ENCODE measurements at places on chromosomes 6 and 20.

GRCh38 chr6:92361990-92362389 lies 1057.4 kb downstream of the EPHA7 start:
- no peak for DNase-seq

DNA sequence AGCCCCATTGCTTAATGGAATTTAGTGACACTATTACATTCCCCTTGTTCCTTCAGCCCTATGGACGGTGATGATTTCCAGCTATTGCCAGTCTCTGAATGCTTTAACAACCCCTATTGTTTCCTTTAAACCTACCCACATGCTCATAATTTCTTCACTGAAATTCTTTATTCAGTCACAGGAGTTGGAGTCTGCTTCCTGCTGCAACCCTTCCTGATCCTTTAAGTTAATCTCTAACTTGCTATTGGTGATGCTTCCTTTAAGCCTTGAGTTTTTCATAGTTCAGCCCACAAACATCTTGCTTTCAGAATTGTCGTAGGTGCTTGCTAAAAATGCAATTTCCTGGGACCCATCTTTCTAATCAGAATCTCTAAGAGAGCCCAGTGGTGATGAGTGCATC lies 66.3 kb upstream of the TNFAIP3 start:
- no peak for DNase-seq

- no peak for DNase-seq
These were observed 22.4 kb downstream of the JAG1 start for GRCh38 chr20:10651227-10651990.

DNA sequence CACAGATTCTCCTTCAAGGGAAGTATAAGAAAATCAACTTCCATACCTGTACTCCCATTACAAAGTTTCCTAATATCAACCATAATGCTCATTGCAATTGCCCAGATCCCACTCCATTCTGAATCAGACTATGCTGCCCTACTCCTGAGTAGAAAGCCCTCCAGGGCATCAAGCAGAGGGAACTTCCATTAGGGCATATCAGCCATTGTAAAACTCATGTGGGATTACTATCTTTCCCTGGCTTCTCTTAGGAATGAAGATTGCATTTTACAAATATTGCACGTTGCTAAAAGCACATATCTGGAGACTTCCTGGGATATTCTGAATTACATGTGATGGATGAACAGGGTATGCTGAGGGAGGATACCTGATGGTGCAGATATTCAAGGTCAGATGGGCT lies 263.2 kb downstream of the FOXA2 start:
- DNase-seq: no peak

GRCh38 chr6:105884426-105884825 lies 201.7 kb upstream of the PRDM1 start:
- no peak for DNase-seq

DNA sequence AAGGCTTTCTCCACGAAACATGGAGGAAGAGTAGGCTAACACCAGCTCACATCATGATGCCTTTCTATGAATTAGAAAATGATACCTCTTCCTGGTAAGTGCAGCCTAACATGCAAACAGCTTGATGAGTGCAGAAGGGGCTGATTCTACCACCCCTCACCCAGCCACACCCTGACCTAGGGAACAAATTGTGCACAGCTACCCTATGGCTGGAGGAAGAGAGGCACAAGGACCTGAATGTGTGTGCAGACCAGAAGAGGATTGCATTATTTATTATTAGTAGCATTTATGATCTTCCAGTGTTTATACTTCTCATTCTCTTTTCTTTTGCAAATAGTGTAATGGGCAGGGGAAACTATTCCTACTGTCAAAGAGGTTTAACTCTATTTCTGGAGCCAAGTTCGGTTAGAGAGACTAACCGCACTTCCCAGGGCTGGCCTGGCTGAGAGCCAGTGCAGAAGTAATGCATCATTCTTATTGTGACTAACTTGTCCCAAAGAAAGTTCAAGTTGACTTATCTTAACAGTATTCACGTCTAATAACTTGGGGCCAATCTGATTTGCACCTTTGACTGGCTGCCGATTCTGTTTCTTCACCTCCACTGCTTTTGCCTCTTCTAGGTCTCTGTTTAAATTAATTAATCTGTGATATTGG lies 237.5 kb downstream of the CD83 start:
- DNase-seq: no peak

GRCh38 chr20:34175079-34175478 lies 63.0 kb upstream of the EIF2S2 start:
- no peak for DNase-seq

DNA sequence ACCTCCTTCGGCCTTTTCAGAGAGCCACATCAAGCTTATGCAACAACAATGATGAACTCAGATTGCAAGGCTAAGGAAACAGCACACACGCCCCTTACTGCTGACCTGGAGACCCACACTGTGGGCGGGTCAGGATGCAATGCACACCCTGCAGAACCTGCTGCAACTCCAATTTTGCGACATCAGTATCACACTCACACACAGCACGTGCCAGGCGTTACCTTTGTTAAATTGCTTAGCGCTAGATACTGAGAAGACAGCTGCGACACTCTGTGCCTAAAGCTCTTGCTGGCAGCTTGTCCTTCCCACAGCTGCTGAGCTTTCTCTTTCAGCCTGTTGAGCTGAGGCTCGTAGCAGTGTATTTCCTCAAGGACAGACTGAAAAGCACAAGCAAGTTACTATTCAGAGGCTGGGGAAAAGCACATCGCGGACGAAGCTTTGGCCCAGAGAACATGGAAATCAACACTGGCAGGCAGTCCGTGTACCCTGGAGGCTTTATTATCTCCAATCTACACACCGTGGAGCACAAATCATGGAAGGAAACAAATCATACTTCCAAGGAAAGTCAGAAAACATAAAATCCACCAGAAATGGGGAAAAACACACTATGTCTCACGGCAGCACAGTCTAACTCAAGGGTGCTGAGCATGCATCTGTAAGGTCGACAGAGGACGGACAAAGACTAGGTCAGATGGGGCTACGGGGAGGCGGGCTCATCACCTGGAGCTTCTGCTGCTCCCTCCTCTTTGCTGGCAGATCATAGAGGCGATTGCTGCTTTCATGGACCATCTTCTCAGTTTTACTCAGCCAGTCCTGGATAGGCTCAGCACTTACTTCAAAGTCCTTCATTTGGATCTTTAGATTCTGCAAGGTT lies 268.2 kb downstream of the SYNE1 start:
- DNase-seq: no peak

DNA sequence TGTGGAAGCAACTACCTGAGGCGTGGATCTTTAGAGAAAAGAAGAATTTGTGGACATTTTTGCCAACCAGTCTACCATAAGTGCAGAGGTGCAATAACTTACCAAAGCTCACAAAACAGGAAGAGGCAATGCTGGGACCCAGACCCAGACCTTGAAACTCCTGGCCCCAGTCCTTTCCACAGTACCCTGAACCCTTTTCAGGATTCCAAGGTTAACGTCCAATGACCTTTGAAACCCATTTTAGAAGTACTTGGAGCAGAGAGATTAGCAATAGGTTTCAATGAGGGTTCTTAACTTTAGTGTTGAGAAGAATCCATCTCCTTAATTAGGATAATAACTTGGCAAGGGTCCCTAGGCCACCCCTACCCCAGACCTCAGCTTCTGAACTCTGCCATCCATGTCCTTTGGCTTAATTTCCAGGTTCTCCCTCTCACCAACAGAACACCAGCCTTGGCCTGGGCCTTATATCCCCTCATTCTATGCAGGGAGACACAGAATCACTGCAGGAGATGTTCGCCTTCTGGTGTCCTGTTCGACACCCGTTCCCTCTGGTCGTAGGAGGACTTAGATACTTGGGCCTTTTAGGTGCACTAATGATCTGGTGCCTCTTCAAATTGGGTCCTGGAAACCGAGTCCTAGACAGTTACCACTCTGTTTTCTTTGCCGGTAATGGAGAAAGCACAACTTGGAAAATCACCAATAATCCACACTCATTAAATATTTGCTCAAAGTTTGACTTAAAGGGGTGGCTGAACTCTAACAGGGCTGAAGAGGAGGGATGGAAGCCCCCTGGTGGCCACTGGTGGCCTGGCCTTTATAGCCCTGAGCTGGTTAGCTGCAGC lies 40.6 kb downstream of the ISM1 start:
- no peak for DNase-seq

GRCh38 chr6:158640519-158640918 lies 4.0 kb downstream of the DYNLT1 start:
- no peak for DNase-seq

GRCh38 chr6:3296537-3296936 lies 37.8 kb downstream of the PSMG4 start:
- DNase-seq: no peak

Measured in hematopoietic multipotent progenitor cell treated with erythropoietin and hydrocortisone succinate and interleukin-3 and kit ligand, for 17 days (in vitro differentiated cells).